Frontal cortex (tissue), 4 donors: ENCODE measurements at places on chromosomes 6 and 20. TPM values are rescaled to one million over a fixed set of nuclear protein-coding genes. Genes with fewer than 3 reads are reported as not detected.

GRCh38 chr6:119022796-119023195, 55.7 kb downstream of the FAM184A start:
- no peak for DNase-seq

DNA sequence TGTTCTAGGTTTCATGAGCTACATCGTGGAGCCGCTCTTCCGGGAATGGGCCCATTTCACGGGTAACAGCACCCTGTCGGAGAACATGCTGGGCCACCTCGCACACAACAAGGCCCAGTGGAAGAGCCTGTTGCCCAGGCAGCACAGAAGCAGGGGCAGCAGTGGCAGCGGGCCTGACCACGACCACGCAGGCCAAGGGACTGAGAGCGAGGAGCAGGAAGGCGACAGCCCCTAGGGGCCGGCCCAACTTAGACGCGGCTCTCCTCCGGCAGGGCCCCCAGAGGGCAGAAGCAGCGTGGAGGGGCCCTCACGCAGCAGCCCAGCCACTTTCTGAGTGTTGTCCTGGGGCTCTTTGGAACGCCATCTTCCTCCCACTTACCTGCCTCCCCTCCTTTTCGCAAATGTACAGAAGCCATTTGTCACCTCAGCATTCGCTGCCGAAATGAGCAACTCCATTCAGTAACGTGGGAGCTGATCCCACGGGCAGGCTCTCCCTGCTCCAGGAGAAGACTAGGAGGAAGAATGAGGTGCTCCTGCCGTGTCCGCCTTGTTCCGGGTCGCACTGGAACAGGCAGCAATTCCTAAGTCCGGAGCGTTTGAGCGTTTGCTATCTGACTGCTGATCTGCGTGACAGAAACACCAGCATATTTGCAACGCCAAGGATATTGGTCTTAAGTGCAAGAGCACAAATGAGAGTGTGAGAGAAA, 58.4 kb downstream of the MTFR2 start:
- no peak for DNase-seq

- no peak for DNase-seq
Measured at GRCh38 chr20:17507032-17507431, 24.1 kb downstream of the BFSP1 start.

GRCh38 chr6:164409309-164410009, 899.9 kb downstream of the C6orf118 start:
- DNase-seq = no peak

- DNase-seq = no peak
Measured at GRCh38 chr6:56491606-56492328, 150.9 kb downstream of the DST start.

DNA sequence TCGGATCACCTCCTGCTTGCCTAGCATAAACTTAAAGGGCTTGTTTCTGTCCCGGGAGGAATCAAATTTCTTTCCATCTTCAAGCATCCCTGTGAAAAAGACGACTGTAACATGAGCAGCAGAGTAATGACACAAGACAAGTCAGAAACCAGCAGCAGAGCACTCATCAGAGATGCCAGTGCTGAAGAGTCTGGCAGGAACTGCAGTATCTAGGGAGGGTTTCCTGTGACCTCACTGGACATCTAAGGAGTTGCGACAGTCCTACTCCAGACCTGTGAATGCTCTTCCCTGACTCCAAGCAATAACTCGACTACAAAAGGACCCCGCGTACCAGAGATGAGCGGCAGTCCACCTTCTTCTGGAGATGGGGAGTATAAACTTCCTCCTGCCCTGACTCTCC, 17.3 kb downstream of the FKBP1A start:
- DNase-seq = no peak

- DNase-seq = peak; percentile 18
Measured at GRCh38 chr6:75098709-75099108, 107.1 kb downstream of the COL12A1 start.

DNA sequence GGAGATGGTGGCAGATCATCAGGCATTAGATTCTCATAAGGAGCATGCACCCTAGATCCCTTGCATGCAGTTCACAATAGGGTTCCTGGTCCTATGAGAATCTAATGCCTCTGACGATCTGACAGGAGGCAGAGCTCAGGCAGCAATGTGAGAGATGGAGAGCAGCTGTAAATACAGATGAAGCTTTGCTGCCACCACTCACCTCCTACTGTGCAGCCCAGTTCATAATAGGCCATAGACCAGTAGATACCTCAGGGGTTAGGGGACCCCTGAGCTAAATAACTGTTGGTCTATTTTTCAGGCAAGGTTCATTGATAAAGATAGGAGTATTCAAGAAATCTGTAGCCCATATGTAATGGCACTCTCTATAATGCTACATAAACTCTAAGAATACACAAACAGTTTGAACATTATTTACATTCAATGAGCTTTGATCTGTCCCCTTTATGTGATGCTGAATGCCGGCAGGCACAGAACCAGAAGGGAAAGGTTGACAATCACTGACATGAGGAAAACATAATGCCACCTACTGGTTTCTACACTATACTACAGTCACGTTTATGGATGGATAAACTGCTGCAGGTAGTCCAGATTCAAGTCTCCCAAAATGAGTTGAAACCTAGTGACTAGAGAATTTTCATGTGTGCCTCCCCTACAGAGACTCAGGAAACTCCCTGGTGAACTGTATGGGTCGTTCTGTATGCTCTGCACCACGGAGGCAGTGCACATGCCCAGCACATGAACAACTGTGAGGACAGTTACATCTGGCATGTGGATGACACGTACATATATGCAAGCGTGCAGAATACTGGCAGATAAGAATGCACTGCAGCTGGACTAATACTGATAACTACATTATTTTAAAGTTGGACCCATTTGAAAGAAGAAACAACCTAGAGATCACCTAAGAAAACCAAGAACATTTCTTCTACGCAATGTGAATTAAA, 72.0 kb downstream of the DST start:
- no peak for DNase-seq

- no peak for DNase-seq
Measured at GRCh38 chr20:42613076-42613475, 576.6 kb downstream of the PTPRT start.

- no peak for DNase-seq
Measured at GRCh38 chr20:33689973-33690372, 3.8 kb upstream of the E2F1 start.

GRCh38 chr6:11538052-11538818, 686 bp downstream of the TMEM170B start:
- DNase-seq = peak; percentile 20

DNA sequence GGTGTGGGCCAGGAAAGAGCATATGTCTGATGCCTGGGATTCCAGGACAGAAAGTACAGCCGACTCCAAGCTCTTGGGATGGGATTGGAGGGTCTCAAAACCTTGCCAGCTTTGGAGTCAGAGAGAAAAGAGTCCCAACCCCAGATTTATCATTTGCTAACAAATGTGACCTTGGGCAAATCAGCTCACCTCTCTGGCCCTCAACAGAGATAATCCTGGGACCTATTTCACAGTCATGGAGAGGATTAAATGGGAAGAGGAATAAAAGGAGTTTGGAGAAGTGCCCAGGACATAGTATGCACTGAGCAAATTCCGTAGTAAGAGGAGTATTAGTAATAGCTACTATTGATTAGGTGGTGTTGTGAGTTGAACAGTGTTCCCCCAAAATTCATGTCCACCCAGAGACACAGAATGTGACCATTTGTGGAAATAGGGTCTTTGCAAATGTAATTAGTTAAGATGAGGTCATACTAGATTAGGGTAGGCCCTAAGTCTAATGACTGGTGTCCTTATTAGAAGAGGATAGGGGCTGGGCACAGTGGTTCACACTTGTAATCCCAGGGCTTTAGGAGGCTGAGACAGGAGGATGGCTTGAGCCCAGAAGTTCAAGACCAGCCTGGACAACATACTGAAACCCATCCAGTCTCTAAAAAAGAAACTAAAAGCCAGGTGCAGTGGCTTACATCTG, 17.1 kb downstream of the RIPOR3 start:
- DNase-seq = no peak

GRCh38 chr6:82511546-82511945, 147.9 kb downstream of the TPBG start:
- no peak for DNase-seq

DNA sequence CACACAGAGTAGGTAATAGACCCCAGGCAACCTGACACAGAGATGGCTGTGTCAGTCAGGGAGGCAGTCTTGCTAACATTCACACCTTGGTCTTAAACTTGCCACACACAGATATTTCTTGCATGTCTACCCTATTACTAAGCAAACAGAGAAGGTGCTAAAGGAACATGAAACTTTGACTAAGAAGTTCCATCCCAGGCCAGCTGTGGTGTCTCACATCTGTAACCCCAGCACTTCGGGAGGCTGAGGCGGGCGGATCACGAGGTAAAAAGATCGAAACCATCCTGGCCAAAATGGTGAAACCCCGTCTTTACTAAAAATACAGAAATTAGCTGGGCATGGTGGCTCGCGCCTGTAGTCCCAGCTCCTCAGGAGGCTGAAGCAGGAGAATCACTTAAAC, 222.4 kb upstream of the JARID2 start:
- DNase-seq = no peak

DNA sequence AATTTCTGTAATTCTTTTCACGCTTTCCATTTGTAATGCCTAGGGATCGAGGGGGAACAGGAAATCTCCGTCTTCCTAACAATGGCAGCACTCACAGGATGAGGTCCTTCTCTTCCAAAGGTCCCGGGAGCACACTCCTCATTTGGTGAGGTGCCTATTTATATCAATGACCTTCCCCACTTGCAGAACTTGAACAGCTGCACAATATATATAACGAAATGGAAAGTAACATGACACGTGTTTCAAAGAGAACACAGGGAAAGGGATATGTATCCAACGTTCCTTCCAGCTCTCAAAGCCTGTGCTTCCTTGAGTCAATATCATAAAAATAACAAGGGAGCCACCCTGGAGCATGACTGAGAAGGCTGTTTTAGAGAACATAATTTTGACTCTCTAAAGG, 78.6 kb upstream of the RBM24 start:
- no peak for DNase-seq

ZNF165 gene
- 1.2 TPM for total RNA-seq

POPDC3 gene
- 5.3 TPM for total RNA-seq

SYTL3 gene
- total RNA-seq = 2.0 TPM

EFHC1 gene
- 22.4 TPM for total RNA-seq

IPCEF1 gene
- 10.6 TPM for total RNA-seq

BTBD3 gene
- 52.2 TPM for total RNA-seq
